ENCODE measurements at places on chromosomes 3 and 15.

- no peak for DNase-seq
Measured at GRCh38 chr3:37466660-37467359, 292.4 kb upstream of the LRRFIP2 start.

GRCh38 chr3:160885791-160886286 is 129.8 kb downstream of the PPM1L start:
- no peak for DNase-seq

GRCh38 chr3:184005941-184006507 is 11.7 kb downstream of the ABCC5 start:
- peak; percentile 21 for DNase-seq

DNA sequence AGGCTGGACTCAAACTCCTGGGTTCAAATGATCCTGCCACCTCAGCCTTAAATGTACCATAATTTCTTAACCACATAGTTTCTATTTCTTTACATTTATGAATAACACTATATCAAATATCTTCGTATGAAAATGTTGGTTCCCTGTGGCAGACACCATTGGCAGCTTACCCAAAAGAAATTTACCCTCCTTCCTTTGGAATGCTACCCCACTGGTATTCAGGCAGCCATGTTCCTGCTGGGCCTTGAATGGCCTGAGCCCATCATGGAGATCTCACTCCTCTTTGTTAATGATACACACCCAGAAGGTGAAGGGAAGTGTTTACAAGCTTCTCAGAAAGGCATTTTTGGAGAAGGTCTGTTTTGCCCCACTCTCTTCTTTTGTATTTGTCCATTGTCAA is 94.3 kb upstream of the RNF7 start:
- DNase-seq, result no peak

DNA sequence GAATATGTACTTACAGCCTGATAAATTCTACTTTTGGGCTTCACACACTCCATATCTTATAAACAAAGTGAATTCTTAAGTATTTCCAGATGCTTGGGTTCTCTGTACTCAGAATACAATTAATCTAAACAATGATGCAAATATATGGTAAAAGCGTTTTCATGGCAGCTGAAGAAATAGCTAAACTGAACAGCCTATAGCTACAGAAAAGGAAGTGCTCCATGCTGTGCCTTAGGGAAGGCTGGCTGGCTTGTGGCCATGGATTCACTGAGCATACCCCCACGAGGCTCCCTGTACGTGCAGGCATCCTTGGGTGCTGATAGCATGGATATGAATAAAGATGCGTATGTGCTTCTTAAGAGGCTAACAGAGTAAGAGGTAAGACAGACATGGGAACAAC is 264.0 kb downstream of the KLF13 start:
- DNase-seq, result no peak

DNA sequence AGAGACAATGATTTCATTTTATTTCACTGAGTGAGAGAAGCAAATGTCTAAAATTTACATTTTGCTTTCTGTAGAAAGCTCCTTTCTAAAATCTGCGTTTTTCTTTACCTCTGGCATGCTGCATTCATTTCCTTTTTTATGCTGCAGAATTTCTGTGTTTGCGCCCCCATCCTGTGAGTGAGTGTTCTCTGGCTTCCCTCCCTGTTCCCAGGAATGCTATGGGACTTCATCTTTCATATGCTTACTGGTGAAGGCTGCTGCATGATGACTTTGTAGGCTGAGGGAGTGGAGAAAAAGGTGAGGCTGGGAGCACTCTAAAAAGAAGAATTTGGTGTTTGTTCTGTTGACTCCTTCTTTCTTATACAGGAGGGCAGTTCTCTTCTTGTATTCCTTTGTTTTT is 7.7 kb upstream of the TMC3 start:
- no peak for DNase-seq

DNA sequence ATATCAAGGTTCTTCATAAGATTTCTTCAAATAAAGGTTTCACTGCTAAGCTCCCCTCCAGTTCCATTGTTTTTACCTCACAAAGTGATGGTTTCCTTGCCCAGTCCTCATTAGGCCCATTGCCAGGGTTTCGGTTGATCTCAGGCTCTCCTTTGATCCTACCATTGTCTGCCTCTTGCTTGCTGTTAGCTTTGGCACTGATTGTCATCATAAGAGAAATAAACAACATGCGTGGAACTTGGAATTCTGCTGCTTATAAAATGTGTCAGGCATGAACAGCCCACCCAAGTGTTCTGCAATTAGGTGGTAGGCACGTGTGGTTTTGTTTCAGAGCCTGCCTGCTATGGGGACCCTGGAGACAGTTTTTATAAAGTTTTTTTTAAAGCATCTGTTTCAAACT is 107.6 kb upstream of the BFSP2 start:
- no peak for DNase-seq

DNA sequence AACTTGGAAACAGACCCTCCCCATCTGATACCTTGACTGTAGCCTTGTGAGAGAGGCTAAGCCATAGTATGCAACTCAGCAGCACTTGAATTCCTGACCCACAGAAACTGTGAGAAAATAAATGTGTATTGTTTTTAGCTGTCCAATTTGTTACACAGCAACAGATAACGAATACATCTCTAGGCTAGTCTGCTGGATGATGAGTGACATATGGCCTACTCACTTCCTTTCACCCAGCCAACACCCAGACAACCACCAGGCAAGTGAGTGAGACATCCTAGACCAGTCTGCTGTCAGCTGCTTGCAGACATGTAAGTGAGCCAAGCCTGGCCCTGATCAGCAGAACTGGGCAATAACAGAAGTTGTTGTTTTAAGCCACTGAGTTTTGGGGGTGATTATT is 19.2 kb upstream of the SMAD6 start:
- DNase-seq, result no peak

- no peak for DNase-seq
Measured at GRCh38 chr3:66472313-66473134, 28.3 kb downstream of the LRIG1 start.

- DNase-seq, result no peak
Measured at GRCh38 chr15:28979208-28979841, 93.6 kb downstream of the APBA2 start.

GRCh38 chr15:63626955-63627354 is 29.8 kb downstream of the FBXL22 start:
- no peak for DNase-seq

DNA sequence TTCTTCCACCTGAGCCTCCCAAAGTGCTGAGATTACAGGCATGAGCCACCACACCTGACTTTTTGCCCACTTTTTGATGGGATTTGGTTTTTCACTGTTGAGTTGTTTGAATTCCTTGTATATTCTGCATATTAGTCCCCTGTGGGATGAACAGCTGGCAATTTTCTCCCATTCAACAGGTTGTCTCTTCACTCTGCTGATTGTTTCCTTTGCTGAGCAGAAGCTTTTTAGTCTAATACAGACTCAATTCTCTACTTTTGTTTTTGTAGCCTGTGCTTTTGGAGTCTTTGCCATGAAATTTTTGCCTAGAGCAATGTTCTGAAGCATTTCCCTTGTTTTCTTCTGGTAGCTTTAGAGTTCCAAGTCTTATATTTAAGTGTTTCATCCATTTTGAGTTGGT is 62.7 kb upstream of the MFGE8 start:
- DNase-seq, result no peak

GRCh38 chr3:20394243-20394642 is 208.2 kb upstream of the SGO1 start:
- DNase-seq, result no peak

DNA sequence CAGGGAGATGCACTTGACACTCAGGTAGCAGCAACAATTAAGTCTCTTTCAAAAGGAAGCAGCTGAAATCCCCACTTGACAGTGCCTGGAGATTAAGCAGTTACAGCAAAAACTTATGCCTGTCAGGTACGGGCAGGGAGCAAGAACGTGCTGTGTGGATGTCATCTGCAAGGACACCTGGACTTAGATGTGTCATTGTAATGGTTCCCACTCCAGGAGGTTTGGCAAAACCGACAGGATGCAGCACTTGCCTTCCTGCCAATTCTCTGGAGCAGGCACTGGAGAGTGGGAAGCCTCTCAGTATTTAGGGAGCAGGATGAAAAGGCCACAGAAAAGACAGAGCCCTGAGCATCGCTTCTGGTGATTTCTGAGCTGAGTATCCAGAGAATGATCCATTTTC is 292.4 kb downstream of the PDCD6IP start:
- no peak for DNase-seq

GRCh38 chr15:100252779-100253417 is 88.9 kb downstream of the ADAMTS17 start:
- DNase-seq, result no peak

DNA sequence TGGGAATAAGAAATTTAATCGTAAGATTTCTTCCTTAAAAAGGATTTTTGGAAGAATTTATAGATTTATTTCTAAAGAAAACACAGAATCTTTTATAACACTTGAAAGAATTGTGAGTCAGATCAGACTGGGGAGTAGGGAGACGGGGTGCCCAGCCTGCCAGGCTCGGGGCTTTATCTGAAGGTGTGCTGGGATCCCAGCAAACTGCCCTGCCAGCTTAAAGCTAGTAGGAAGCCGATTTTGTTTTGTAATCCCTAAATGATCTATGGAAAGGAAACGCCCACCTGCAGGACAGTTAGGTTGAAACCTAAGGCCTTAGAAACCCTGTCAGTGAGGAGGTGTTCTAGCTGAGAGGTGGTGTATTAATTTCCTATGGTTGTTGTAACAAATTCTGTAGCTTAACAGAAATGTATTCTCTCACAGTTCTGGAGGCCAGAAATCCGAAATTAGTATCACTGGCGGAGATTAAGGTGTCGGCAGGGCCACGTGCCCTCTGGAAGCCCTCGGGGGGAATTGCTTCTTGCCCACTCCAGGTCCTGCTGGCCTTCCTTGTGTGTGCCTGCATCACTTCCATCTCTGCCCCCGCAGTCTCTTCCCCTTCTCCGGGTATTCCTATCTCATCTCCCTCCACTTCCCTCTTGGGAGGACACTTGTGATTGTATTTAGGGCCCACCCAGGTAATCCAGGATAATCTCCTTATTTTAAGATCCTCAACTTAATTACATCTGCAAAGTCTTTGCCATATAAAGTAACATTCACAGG is 19.3 kb upstream of the RAB6B start:
- DNase-seq, result no peak

GRCh38 chr3:88005066-88005465 is 53.7 kb downstream of the CGGBP1 start:
- no peak for DNase-seq

DNA sequence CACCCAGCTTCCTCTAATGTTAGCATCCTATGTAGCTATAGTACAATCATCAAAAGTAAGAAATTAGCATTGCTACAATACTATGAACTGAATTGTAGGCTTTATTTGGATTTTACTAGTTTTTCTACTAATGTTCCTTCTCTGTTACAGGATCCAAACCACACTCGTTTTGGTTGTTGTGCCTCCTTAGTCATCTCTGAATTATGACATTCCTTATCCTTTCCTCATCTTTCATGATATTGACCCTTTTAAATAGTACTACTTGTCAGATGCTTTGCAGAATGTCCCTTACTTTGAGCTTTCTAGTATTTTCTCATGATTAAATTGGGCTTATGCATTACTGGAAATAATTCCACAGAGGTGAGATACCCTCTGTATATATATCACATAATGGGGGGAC is 265.4 kb downstream of the VPS13C start:
- DNase-seq, result no peak

GRCh38 chr3:42519568-42519962 is 17.1 kb downstream of the VIPR1 start:
- DNase-seq, result no peak

DNA sequence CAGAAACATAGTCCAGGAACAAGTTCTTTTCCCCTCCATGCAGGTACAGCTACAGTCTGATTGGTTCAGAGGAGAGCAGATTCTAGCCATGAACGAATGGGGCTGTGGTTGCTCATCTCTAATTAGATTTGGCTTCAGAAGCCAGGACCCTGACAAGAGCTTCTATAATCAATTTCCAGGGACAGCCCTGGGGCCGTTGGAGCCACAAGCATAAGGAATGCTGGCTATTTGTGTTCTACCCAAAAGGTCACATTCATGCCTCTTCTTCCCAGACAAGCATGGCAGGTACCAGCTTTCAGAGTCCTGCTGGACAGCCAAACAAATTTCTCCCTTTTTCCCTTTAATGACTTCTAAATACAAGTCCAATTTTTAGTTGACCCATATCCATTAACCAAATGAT is 215.5 kb upstream of the LRTM1 start:
- DNase-seq, result no peak

- no peak for DNase-seq
Measured at GRCh38 chr3:140571836-140572235, 106.0 kb upstream of the TRIM42 start.

DNA sequence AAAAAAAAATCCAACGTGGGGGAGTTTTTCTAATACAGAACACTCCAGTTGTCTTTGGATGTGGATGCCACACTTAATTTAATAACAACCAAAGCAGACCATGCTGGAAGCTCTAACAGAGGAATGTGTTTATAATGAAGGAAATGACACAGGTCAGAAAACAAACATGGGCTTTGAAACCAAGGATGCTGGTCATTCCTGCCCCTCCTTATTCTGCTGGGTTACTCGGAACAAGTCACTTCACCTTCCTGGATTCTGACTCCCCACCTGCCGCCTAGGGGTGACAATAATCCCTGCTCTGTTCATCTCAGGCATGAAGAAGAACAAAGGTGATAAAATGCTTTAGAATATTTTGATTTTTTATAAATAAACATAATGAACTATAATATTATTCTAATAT is 240.9 kb upstream of the ADAMTS9 start:
- no peak for DNase-seq

- no peak for DNase-seq
Measured at GRCh38 chr15:42286445-42287029, 13.3 kb upstream of the TMEM87A start.

DNA sequence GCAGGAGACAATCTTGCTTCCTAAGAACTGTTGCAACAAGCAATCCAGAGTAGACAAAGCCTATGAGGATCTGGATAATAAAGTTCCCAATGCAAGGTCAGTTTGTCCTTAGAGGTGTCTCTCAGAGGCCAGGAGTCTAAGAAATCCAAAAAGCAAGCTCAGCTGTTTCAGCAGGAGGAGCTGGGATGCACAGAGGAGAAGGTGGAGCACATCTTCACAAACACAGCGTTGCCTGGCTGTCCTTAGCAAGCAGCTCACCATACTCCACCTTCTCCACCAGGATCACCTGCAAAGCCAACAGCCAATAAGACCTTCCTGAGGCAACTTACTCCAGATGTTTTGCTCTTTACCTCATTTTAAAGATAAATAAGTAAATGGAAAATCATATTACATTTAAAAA is 365 bp downstream of the ZBED2 start:
- no peak for DNase-seq

- no peak for DNase-seq
Measured at GRCh38 chr3:2568156-2568555, 469.5 kb downstream of the CNTN4 start.

GRCh38 chr3:48352546-48352945 is 19.1 kb upstream of the SPINK8 start:
- DNase-seq, result no peak

- no peak for DNase-seq
Measured at GRCh38 chr15:100111125-100112060, 230.4 kb downstream of the ADAMTS17 start.

- no peak for DNase-seq
Measured at GRCh38 chr15:74746389-74746788, 2.3 kb upstream of the CYP1A2 start.
